LoVo (cell line): ENCODE measurements at places on chromosomes 4 and X.
A peak's percentile ranks its signal among the peaks of the same experiment; 100 is the strongest.

DNA sequence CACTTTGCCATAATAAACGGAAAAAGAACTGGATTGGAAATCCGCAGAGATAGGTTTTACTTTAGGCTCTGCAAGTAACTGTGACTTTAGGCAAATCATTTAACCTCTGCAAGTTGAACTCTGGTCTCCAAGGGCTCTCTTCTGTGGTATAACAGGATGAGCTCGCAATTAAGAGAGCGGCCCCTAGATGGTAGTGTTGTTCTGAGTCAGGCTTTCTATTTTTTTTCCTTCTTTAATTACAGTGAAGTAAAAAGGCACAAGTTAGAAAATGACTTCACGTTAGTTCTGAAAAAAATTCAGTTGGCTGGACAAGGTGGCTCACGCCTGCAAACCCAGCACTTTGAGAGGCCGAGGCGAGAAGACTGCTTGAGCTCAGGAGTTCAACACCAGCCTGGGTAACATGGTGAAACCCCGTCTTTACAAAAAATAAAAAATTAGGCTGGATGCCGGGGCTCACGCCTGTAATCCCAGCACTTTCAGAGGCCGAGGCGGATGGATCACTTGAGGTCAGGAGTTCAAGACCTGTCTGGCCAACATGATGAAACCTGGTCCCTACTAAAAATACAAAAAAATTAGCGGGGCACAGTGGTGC, 18.0 kb downstream of the RPS3A start:
- DNase-seq, result peak; percentile 64

- no peak for DNase-seq
These were observed 18.9 kb downstream of the GNRHR start for GRCh38 chr4:67735325-67735724.

DNA sequence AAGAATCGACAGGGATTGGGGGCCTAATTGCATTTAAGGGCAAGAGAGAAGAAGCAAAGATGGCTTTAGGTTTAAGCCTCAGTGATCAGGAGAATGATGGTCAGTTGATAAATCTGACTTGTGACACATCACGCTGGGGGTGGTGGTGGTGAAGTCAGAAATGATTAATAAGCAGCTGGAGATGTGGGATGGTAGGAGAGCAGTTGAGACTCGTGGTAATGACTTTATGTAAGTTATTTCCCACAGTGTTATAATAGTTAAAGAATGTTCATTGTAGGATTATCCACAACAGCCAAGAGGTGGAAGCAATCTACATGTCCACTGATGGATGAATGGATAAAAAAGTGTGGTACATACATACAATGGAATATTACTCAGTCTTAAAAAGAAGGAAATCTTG, 178.9 kb upstream of the GPC4 start:
- DNase-seq, result no peak

- DNase-seq, result no peak
These were observed 19.6 kb downstream of the COX7B2 start for GRCh38 chr4:46889410-46889809.

DNA sequence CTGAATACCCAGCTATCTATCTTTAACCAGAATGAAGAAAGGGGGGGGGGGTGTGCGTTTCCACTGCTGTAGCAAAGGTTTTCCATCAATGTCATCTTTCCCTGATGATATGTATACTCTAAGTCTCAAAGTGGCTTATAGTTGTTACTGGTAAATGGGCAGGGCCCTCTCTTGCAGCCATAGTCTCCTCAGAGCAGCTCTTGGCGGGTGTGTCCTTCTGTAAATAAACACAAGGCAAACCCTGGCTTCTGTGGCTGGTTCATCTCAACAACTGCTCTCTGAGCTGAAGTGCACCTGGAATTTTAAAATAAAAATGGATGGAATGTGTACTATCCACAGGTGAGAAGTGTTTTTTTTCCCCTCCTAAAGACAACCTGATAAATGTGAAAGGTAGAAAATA, 57.5 kb upstream of the SCML1 start:
- peak; percentile 17 for DNase-seq

DNA sequence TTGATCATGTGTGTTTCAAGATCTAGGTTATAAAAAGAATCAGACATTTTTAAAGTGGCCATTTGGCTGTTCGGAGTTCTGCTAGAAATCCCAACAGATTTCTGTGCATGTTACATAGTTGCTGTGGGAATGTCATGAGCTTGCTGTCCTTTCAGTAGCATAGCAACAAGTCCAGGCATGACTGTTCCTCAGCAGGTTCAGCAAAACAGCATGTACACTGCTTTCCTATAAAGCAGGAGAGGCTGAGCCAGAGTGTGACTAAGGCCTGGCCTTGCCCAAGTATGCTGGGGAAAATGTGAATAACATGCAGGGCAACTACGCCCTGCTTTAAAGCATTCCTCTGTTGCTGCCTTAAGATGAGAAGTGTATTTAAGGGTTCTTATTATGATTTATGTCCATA, 217.1 kb upstream of the SMIM31 start:
- DNase-seq, result peak; percentile 54

GRCh38 chrX:152913346-152913745, 15.5 kb downstream of the ZNF185 start:
- DNase-seq, result no peak

DNA sequence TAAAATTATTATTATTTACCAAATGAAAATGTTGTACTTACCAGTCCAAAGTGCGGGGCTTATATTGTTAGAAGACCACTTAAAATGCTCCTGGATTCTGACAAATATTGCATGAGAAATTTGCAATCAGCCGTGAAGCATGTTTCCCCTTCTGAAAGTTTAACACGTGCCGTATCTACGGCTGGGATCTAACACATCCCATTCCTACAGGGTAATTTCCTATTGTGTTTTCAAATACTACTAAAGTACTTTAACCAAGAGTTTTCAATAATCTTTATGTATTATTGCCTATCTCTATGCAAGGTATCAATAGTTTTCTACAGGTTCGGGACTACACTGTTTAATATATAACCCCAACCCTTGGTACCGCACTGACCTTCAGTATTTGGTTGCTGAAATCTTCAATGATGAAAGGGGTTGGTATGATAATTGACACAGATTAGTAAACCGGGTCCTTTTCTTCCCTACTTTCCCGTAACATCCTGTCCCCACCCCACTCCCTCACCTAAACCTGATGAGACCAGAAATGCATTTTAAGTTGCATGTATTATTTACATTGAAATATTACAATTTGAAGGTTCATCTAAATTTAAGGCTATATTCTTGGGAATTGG, 795 bp upstream of the BRWD3 start:
- DNase-seq, result no peak

DNA sequence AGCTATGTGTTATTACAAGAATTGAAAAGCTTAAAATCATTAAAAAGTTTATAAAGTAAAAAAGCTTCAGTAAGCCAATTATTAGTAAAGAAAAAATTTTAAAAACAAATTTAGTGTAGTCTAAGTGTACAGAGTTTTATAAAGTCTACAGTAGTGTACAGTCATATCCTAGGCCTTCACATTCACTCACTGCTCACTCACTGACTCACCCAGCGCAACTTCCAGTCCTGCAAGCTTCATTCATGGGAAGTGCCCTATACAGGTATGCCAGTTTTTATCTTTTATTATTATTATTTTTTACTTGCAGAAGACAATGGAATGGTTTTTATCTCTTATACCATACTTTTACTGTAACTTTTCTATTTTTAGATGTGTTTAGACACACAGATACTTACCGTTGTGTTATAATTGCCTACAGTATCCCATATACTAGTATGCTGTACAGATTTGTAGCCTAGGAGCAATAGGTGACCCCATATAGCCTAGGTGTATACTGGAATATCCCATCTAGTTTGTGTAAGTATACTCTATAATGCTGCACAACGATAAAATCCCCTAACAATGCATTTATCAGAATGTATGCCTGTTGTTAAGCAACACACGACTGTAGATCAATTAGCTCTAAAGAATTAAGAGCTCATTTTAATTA, 230.7 kb downstream of the DCLK2 start:
- DNase-seq, result no peak

- DNase-seq, result no peak
These were observed 237.3 kb upstream of the TET2 start for GRCh38 chr4:104909376-104909775.

- no peak for DNase-seq
These were observed 24.6 kb downstream of the GPC4 start for GRCh38 chrX:133390676-133391075.

GRCh38 chrX:14670819-14671218, 141.5 kb downstream of the GLRA2 start:
- no peak for DNase-seq

DNA sequence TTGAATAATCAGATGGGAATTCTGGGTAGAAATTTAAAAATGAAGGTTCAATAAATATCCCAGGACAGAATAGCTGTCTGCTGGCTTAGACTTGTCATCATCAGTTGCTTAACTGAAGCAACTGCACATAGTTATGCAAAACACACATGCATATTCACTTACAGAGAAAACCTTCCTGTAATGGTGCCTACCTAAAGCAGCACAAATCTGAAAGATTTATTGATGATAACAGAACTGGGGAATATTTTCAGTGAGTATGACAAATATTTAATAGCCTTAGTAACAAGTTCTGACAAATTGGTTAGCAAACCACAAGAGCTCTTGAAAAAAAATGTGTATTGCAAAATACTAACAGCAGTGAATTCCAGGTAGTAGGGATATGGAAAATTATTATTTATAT, 606.8 kb upstream of the BOD1L1 start:
- no peak for DNase-seq

GRCh38 chr4:39754309-39754708, 56.4 kb downstream of the UBE2K start:
- no peak for DNase-seq

DNA sequence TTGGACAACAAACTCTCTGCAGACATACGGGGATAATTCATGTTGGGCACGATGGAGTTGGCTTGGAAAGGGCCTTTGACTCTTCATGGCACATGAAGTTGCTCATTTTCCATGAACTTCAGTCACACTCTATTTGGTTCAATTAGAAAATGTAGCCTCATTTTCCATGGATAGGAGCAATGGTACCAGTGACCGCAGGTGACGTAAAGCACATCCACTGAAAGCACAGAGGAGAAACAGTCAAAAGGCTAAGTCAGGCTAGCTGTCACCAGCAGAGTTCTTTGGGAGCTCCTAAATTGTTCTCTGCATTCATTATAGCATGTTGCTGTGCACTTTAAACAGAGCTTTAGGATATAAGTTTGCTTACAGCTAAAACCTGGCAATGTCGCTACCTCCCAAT, 39.9 kb upstream of the MAP3K15 start:
- DNase-seq, result no peak

GRCh38 chrX:136659174-136659573, 11.2 kb downstream of the CD40LG start:
- no peak for DNase-seq

GRCh38 chr4:10030972-10031667, 9.8 kb upstream of the SLC2A9 start:
- DNase-seq, result no peak

- no peak for DNase-seq
These were observed 73.2 kb upstream of the VCX2 start for GRCh38 chrX:8244301-8244700.

DNA sequence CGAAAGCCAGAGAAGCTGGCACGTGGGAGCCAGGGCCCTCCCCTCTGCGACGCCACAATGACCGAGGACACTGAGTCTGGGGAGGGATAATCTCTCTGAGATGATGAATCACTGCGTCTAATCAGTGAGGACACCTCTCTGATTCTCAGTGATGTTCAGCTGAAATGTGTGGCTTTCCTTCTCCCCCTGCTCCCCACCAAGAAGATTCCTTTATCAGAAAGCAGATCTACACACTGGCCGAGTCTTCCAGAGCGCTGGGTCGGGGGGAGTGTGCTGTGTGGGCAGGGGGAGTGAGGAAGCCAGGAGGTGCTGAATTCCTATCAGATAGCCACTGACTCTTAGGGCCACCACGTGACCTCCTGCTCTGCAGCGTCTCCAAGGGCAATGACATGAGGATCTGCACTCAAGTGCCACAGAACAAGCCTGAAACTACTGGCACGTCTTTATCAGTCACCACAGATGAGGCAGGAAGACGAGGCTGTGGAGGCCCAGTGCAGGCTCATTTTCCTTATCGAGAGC, 89.2 kb downstream of the GATB start:
- no peak for DNase-seq

- DNase-seq, result peak; percentile 22
These were observed 6.9 kb upstream of the WDR1 start for GRCh38 chr4:10123227-10124101.

DNA sequence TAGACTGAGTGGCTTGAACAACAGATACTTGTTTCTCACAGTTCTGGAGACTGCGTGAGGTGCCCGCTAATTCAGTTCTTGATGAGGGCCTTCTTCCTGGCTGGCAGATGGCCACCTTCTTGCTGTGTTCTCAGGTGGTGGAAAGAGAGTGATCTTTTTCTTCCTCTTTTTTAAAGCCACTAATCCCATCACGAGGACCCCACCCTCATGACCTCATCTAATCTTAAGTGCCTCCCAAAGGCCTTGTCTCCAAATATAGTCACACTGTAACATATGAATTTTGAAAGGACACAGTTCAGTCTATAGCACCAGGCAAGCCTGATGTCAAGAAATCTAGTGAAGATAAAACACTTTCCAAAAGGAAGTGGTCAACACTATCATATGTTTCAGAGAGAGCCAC, 12.4 kb downstream of the VAMP7 start:
- no peak for DNase-seq

GRCh38 chrX:40090050-40090804, 7.5 kb downstream of the BCOR start:
- no peak for DNase-seq

GRCh38 chrX:33078273-33078672, 133.1 kb downstream of the DMD start:
- DNase-seq, result no peak

DNA sequence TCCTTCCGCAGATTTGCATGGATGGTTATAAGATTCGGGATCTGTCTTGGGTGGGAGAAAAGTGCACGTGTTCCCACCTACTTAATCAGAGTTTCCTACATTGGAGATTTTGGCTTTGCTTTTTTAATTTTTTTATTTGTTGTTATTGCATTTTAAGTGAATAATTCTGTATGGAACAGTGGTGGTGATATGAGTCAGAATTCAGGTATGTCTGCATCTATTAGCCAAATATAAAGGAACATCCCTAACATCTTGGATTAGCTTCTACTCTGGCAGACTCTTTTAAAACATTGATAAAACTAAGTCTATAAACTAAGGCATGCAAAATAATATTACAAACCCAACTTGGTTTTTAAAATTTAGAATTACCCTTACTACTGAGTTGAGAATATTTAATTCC, 659.8 kb upstream of the EPHA5 start:
- no peak for DNase-seq

DNA sequence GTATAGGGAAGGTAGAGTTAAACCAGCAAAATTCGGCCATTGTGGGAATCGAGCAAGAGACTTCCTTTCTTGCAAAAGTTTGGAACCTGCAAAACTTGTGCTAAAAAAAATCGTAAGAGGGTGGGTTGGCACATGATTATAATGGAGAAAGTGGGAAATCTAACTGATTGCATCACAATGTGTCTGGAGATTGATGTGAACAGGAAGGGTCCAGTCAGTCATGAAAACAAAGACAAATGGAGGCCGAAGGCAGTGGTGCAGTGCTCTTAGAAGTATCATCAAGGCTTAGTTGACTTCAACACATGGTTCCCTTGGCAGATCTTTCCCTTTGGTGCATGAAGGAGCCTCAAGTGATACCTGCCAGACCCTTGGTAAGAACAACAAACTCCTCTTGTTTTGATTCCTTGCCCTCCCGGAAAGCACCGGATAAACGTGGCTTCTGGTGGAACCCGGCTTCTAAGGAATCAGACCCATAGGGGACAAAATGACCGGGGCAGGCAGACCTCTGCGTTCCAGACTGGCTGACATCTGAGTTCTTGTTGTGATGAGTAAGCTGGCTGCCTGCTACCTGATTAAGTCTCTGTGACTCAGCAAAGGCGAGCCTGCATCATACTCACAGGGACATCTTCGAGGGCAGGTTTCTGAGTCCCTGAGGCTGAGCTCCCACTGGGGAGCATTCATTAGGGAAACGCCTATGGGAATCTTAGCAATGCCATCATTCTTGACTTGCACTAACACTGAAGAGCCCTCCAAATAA, 87.7 kb upstream of the MAP3K15 start:
- peak; percentile 2 for DNase-seq
